ENCODE measurements at places on chromosomes 11 and 22. TPM values are rescaled to one million over a fixed set of nuclear protein-coding genes. Genes with fewer than 3 reads are reported as not detected.

Gene APOL1
- 5.8 TPM for total RNA-seq

Gene HBB
- total RNA-seq = 3,180 TPM

DNA sequence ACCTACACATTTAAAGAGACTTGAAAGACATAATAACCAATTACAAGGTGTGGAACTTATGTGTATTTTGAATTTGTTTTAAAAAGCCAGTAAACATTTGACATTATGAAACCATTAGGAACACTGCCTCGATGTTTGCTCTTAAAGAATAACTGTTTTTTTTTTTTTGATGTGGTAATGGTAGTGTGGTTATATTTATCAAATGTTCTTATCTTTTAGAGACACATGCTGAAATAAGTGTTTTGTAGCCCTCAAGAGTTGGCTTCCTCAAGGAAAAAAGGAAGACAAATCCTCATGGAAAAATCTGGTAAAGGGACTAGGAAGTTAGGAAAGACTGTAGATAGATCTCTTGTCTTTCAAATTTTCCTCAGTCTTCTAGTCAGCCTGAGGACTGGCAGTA, 2.2 kb upstream of the ABTB2 start:
- DNase-seq = no peak

Gene TREH
- not detected for total RNA-seq

- DNase-seq = no peak
These were observed 12.1 kb upstream of the RAC2 start for GRCh38 chr22:37256075-37256726.

DNA sequence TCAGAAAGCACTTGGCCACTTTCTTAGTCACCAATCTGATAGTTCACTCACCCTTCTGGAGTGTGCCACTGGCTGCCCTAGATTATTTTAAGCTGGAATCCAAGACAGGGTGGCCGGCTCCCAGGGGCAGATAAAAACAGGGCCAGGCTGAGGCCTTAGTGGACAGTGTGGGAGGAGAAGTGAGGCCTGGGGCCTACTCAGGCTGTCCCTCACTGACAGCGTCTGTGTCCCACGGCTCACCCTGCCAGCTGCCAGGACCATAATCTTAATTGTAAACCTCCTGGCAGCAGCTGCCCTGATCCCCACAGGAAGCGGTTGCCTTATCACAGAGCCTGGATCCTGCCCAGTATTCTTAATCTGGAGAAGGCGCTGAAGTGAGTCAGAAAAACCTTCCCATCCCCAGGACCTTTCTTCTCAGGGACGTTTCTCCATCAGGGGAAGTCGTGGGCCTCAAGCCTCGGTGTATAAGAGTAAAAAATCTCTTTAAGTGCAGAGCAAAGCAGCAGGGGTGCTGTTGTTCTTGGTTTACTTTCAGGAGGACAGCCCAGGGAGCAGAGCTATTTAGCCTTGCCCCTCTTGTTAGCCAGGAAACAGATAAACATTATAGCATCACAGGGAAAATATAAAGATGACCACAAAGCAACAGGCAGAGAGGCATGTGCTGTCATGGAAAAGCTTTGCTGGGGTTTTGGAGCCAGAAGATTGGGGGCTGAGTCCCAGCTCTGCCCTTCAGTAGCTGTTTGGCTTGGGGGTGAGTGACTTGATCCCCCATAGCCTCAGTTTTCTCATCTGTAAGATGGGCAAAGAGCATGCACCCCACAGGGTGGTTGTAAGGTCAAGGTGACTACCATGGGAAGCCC, 39.6 kb downstream of the TSPAN18 start:
- peak; percentile 97 for DNase-seq

GRCh38 chr11:59193587-59194130, 19.1 kb downstream of the MPEG1 start:
- no peak for DNase-seq

GRCh38 chr11:4125141-4125540, 30.5 kb downstream of the RRM1 start:
- no peak for DNase-seq

DNA sequence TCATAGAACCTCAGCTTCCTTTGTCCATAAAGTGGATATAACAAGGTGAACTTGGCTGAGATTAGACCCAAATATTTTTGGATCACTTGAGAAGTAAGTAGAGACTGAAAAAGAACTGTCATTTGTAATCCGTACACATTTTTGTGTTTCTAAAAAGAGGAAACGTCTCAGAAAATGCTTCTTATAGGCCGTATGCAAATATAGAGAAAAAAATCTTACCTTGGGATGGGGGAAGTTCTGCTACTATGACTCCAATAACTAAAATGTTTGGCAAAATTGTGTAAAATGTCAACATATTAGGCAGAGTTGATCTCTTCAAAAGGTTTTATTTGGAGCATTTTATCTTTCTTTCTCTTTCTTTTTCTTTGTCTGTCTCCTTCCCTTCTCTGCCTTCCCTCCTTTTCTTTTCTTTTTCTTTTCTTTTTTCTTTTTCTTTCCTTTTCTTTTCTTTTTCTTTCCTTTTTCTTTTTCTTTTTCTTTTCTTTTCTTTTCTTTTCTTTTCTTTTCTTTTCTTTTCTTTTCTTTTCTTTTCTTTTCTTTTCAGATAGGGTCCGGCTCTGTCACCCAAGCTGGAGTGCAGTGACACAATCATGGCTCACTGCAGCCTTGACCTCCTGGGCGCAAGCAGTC, 48.2 kb downstream of the ADM start:
- no peak for DNase-seq

GRCh38 chr11:65298655-65299179, 15.9 kb upstream of the CDC42EP2 start:
- peak; percentile 92 for DNase-seq

DNA sequence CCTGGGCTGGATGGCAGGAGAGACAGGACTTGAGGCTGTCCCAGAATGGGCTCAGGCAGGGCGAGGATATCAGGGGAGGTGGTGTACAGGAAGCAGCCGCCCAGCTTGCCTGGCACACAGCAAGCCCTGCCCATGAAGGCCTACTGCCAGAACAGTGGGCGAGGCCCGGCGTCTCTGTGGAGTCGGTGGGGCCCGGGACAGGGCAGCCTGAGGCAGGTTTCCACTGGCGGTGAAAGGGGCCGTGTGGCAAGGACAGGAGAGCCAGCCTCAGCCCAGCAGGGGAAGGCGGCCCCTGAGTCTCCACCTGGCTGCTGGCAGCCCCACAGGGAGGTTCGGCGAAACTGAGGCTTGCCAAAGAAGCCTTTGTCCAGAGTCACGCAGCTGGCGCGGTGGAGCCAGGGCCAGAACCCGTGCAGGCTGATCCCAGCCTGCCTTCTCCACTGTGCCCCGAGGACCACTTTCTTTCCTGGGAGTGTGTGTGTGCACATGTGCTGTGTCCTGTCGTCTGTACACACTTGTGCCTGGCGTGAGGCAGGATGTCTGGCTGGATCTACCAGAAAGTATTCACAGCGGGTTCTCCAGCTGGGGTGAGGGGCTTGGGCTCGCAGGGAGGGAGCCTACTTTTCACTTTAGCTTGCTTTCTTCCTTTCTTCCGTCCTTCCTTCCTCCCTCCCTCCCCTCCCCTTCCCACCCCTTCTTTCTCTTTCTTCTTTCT, 1.2 kb downstream of the TSPO start:
- DNase-seq = peak; percentile 82

- DNase-seq = peak; percentile 25
These were observed 34.9 kb downstream of the RSPH14 start for GRCh38 chr22:23106906-23107367.

Gene FREY1
- not detected for total RNA-seq

Gene DEAF1
- 54.9 TPM for total RNA-seq

DNA sequence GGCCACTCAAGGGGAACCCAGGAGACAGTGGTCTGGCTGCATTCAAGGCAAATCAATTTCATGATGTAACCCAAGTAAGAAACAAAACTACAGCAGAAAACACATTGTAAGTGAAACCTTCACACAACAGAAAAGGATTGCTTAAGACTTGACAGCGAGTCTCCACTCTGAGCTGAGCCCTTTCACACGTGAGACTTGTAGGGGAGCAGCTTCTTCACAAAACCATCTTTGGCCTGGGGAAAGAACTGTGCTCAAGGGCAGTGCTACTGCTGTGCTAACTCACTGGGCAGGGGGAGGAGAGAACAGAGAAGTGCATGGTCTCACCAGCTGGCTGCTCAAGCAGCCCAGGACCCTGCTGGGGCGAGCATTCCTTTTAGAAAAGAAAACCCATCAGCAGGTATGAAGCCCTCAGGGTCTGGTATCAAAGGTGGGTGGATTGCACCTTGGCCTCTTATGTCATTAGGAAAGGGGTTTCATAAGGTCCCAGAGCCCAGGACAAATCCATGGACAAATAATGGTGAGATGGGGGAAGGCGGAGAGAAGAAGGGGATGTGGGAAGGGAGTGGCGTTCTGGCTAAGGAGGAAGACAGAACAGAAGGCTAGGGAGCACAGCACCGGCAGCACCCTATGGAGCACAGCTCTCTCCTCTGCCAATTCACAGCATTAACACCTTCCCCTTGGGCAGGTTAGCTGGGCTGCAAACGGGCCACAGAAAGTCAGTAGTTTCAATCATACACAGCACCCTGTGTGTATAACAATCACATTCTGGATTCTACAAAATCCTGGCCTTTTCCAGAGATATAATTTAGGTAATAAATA, 20.6 kb upstream of the RAPSN start:
- DNase-seq = no peak

- DNase-seq = no peak
These were observed 27.1 kb downstream of the NXPE2 start for GRCh38 chr11:114705280-114706024.

DNA sequence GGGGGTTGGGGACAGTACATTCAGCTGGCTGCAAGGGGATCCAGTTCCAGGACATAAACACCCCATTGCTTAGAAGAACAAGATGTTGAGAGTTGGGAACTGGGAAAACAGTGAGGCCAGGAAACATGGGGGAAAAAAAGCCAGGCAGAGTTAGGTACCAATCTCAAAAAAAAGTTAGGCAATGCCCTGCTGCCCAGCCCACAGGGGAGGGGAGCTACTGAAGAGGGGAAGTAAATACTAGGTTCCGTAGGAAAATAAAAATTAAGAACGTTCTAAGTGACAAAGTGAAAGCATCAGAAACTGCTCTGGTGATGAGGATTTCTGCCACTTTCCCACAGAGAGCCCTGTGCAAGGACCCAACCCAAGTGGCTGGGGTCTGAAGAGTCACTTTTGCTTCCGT, 12.0 kb downstream of the SPTBN2 start:
- DNase-seq = no peak

Gene WNT7B
- total RNA-seq = 7.2 TPM

DNA sequence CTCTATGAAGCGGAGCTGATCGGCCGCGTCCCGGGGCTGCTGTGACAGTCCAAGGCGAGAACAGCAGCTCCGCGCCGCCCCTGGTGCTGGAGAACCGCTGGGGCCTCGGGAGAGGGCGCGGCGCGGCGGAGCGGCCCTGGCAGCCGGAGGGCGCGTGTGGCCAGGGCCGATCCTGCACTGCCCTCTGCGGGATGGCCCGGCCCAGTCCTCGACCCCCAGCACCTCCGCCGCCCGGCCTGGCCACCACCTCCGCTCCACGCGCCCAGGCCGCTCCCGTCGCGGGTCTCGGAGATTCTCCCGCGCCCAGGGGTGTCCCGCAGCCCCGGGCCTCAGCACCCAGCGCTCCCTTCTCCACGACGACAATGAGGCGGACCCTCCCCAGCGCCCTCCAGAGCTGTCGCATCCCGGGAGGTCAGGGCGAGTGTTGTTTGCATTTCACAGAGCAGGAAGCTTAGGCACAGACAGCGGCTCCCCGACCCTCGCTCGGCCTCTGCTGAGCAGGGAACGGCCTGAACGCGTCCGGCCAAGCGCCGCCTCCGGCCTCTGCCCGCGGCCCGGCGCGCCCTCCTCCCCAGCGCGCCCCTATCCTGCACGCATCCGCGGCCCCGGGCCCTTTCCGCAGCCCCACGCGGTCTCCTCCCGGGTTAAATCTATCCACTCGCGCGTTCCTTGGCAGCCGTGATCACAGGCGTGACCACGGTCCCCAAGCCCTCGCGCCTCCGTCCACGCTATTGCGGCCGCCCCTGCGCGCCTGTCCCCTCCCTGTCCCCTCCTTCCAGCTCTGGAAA, 109.7 kb downstream of the WNT7B start:
- peak; percentile 32 for DNase-seq

DNA sequence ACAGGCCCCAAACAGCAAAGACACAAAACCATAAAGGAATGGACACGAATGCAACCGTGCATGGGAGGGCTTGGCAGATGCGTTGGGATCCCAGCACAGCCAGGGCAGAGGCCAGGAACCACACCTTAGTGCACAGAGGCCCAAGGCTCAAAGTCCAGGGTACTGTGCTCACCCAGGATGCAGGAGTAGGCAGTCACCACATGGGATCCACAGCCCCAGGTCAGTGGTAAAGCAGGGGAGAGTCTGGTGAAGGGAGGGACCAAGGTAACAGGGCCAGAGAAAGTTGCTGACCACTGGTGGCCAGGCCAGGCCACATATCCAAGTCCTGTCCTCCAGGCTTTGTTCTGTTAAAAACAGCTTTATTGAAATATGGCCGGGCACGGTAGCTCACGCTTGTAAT, 6.5 kb upstream of the CERK start:
- no peak for DNase-seq

DNA sequence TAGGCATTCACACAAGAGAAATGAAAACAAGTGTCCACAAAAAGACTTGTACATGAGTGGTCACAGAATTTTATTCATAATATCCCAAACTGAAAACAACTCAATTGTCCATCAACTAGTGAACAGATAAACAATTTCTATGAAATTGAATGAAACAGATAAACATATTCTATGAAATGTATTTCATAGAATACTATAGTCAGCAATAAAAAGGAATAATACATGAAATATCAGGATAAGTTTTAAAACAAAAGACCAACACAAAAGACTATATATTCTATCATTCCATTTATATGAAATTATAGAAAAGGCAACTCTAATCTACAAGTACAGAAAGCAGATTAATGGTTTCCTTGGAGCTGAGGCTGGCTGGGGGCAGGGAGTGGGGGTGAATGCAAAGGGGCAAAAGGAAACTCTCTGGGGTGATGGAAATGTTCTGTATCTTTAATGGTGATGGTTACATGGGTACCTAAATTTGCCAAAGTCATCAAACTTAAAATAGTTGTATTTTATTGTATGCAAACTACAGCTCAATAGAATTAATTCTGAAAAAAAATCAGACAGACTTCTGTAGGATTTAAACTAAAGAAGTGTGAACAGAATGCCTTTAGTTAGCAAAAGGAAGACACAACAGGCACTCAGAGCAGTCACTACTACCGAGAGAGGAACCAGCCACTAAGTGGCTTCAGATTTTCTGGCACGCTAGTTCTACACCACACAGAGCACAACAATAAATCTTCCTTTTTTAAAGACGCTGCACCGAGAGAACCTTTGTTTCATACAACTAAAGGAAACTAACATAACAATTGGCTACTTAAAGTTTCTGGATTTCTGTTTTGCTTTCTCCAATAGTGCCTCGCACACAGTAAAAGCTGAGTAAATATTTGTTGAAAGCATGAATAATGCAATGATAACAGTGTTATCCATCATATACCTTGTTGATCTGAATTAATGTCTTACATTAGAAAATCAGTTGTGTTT, 15.4 kb downstream of the CCDC34 start:
- no peak for DNase-seq

GRCh38 chr11:120056301-120057027, 81.4 kb downstream of the TRIM29 start:
- no peak for DNase-seq

Gene OR52R1
- not detected for total RNA-seq

DNA sequence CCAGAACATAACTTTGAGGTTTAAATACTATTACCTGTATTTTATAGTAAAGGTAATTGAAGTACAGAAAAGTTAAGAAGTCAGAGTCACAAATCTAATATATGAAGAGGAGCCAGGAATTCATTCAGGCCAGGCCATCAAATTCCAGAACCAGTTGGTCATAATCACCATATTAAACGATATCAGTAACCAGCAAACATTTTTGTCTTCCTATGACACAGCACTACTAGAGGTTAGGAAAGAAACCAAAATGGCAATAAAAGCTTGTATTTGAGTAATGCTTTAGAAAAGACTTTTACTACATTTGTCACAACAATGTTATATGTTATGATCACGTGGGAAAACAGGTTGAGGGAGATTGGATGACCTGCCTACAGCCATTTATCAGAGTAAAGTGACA, 62.2 kb downstream of the DKK3 start:
- DNase-seq = no peak

All from umbilical cord (tissue), 2 donors.